ENCODE measurements at places on chromosomes 2 and 18. TPM values are rescaled to one million over a fixed set of nuclear protein-coding genes. Genes with fewer than 3 reads are reported as not detected.

DNA sequence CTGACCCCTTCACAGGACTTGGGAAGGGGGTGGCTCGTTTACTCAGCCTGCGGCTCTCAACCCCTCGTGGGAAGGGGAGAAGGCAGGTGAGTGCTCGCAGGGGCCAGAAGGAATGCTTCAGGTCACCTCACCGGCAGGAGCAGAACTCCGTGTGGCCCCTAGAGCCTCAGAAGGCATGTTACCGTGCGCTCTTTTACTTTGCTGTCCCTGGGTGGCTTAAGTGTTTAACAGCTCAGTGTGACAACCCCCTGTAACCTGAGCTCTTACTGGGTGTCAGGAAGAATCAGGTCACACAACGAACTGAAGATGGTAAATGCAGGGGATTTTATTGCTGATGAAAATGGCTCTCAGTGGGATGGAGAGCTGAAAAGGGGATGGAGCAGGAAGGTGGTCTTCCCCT lies 1235.4 kb downstream of the LRP1B start:
- no peak for DNase-seq

- DNase-seq = no peak
Observed at GRCh38 chr2:38568724-38569436, 33.8 kb downstream of the HNRNPLL start.

GRCh38 chr18:33184175-33184574 lies 256.3 kb downstream of the CCDC178 start:
- DNase-seq = no peak

DNA sequence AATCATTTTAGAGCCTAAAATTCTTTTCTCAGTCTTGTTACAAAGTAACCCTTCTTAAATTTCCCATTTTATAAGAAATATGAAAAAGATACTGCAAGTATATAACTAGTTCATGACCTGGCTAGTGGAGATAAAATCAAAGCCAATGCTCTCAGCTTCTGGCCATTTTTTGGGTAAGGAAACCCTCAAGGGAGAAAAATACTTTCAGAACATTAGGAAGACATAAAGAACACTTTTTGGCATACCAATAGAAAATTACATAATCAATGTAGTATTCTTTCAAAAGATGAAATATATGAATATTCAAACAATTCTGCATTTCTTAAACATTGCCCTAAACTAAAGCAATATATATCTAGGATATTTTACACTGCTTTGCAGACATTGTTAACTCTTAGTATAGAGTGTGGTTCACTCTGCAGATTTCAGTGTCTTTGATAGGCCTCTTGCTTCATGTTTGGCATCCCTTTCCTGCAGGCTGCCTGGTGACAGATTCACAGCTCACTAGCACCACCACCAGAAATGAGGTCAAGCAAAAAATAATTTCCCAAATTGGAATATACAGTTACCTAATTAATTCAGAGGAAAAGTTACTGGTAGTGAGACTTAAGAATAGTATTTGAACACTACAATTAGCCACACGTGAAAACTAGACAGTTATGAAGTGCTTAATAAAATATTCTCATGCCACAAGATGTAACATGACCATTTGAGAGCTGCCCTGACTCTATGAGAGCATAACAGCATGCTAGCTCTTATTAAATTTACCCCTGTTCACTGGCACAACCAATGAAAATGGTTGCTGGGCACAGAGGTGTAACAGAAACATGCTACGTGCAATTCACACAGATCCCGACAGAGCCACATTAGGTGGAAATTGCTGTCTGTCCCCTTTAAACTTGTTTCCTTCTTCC lies 36.0 kb downstream of the PAIP2B start:
- no peak for DNase-seq

- DNase-seq = no peak
Observed at GRCh38 chr2:33444967-33445366, 31.5 kb upstream of the RASGRP3 start.

GRCh38 chr2:121565389-121566250 lies 34.9 kb downstream of the RNU4ATAC start:
- DNase-seq = no peak

DNA sequence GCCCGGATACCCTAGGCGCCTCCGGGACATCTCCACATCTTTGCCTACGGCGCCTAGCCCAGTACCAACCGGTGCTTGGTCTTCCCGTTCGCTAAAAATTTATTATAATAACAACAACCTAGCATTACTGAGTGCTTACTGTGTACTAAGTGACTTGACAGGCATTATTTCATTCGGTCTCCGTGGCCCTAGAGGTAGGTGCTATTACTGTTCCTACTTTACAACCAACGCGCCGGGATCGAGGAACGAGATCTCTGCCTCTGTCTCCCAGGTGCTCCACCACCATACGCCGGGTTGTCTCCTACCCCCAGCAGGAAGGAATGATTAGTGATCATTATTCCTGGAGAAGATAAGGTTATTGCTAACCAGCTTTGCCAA lies 657 bp upstream of the BIN1 start:
- no peak for DNase-seq

GRCh38 chr2:156175946-156176345 lies 156.6 kb downstream of the NR4A2 start:
- DNase-seq = no peak

DNA sequence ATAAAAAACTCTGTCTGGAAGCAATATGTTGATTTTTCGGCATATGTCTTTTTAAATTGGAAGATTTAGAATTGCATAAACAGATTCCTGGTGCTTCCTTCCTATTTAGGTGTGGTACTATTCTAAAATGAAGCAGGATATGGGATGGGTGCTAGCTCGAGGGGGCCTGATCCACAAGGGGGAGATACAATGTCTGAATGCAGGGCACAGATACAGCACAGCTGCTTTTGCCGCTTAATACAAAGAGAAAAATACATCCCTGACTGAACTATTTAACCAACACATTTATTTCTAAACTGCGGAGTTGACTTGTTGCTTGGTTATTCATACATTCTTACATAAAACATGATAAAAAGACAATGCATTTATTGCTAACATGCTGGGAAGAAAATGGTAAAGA lies 169.1 kb downstream of the TMEFF2 start:
- DNase-seq = no peak

- DNase-seq = no peak
Observed at GRCh38 chr2:109230941-109231420, 102.0 kb downstream of the SH3RF3 start.

The ME2 gene
- total RNA-seq = 153 TPM

The ANKRD29 gene
- not detected for total RNA-seq

The HOXD13 gene
- total RNA-seq = not detected

The NR4A2 gene
- 47.7 TPM for total RNA-seq

Measured in activated naive CD8-positive, alpha-beta T cell treated with anti-CD3 and anti-CD28 coated beads for 36 hours (primary cell).